ENCODE measurements at places on chromosomes 11 and 22. TPM values are rescaled to one million over a fixed set of nuclear protein-coding genes. Genes with fewer than 3 reads are reported as not detected.

Gene FOLR1
- 0.55 TPM for total RNA-seq

DNA sequence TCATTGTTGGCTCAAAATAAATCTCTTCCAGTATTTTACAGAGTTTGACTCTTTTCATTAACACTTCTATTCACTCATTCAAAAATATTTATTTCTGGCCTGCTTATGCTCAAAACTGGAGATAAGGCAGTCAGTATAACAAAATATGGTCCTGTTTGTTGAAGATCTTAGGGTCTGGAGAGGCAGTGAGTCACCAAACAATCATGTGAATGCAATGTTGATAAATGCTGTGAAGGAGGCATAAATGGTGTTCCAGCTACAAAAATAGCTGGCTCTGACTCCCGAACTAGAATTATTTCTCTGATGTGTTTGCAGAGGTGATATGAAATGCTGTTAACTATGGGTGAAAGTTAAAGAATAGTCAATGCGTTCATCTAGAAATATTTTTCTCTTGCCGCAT lies 390.6 kb downstream of the AASDHPPT start:
- no peak for DNase-seq
- no peak overlapping the region for H3K27ac ChIP-seq
- H3K4me3 ChIP-seq = no peak overlapping the region
- no peaks in the 10 kb centered on the region for H3K36me3 ChIP-seq

GRCh38 chr11:114501901-114502300 lies 57.8 kb downstream of the NXPE1 start:
- no peak for DNase-seq
- 0 out of 2 replicates have a peak, but pooled peaks cover 2% of the 10 kb centered on the region for H3K4me1 ChIP-seq
- H3K27me3 ChIP-seq = no peaks in the 10 kb centered on the region
- H3K4me3 ChIP-seq = no peak overlapping the region
- H3K27ac ChIP-seq = no peak overlapping the region

DNA sequence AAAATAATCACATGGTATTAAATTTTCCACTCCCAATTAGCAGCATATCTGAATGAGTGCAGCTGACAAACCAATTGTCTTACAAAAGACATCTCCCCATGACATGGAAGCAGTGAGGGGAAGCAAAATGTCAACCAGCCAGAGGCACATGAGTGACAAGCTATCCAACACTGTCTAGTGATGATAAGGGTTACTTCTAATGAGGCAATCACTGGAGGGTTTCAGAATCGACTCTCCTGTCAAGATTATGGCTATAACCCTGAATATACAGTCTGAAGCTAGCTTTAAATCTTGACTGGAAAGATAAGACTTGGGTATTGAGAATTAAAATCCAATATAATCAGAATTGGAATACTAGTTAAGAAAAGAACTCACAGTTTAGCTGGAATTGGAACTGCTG lies 50.3 kb downstream of the AMBRA1 start:
- H3K4me1 ChIP-seq = no peaks in the 10 kb centered on the region
- no peak overlapping the region for H3K4me3 ChIP-seq
- no peaks in the 10 kb centered on the region for H3K27me3 ChIP-seq
- DNase-seq = no peak

Gene OR8D4
- total RNA-seq = not detected

GRCh38 chr11:135023499-135023898 lies 611.5 kb upstream of the B3GAT1 start:
- H3K27ac ChIP-seq = no peak overlapping the region
- no peaks in the 10 kb centered on the region for H3K36me3 ChIP-seq
- no peak overlapping the region for H3K4me3 ChIP-seq
- H3K4me1 ChIP-seq = no peaks in the 10 kb centered on the region
- no peaks in the 10 kb centered on the region for H3K27me3 ChIP-seq
- DNase-seq = no peak

GRCh38 chr22:38927033-38927781 lies 30.2 kb upstream of the APOBEC3A start:
- peaks cover 5% of the 10 kb centered on the region for H3K4me1 ChIP-seq
- no peaks in the 10 kb centered on the region for H3K36me3 ChIP-seq
- no peak overlapping the region for H3K27ac ChIP-seq
- no peaks in the 10 kb centered on the region for H3K27me3 ChIP-seq
- H3K4me3 ChIP-seq = peak overlapping the region; percentile 19
- peak; percentile 57 for DNase-seq

- DNase-seq = no peak
- no peak overlapping the region for H3K27ac ChIP-seq
- H3K4me1 ChIP-seq = no peaks in the 10 kb centered on the region
- no peaks in the 10 kb centered on the region for H3K27me3 ChIP-seq
- H3K4me3 ChIP-seq = no peak overlapping the region
- H3K36me3 ChIP-seq = no peaks in the 10 kb centered on the region
These were observed 3.9 kb upstream of the NUP160 start for GRCh38 chr11:47852053-47852452.

Gene SLC36A4
- 22.7 TPM for total RNA-seq

DNA sequence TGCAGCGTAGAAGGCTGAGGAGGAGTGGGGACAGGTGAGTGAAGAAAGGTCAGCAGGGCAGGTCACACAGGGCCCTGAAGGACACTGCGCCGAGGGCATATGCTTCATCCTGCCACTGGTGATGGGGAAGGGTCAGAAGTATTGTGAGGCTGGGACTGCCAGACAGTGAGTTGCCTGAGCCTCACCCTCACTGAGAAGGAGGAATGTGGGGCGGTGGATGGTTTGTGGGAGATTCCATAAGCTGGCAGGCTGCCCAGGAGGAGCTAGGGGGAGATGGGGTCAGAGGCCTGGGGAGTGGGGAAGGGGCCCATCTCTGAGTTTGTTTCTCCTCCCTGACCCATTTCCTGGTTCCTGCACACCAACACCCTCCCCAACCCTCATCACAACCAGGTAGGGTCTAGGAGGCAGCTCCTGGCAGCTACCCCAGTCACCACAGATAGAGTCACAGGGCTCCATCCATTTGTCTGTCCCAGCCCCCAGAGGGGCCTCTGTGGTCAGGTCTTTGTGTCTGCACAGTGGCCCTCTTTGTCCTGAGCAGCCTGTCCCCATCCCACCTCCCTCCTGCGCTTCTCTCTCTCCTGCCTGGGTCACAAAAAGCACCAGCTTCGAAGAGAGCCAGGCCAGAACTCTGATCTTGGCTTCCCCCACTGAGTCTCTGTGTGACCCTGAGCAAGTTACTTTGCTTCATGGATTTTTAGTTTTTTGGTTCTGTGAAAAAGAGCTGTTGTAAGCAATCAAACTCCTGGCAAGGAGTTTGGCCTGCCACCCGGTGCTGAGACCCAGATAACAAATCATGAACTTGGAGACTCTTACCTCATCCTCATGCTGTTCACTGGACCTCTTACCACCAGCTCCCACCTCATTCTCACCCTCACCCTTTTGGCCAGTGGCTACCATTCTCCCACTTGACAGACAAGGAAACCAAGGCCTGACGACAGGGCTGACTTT lies 4.6 kb upstream of the P2RY2 start:
- DNase-seq = no peak
- no peak overlapping the region for H3K4me3 ChIP-seq
- no peaks in the 10 kb centered on the region for H3K36me3 ChIP-seq
- H3K4me1 ChIP-seq = peaks cover 2% of the 10 kb centered on the region
- no peak overlapping the region for H3K27ac ChIP-seq
- peaks cover 15% of the 10 kb centered on the region for H3K27me3 ChIP-seq

- H3K27me3 ChIP-seq = no peaks in the 10 kb centered on the region
- DNase-seq = no peak
- H3K4me3 ChIP-seq = no peak overlapping the region
- H3K36me3 ChIP-seq = no peaks in the 10 kb centered on the region
- H3K4me1 ChIP-seq = no peaks in the 10 kb centered on the region
- H3K27ac ChIP-seq = no peak overlapping the region
These were observed 519.9 kb downstream of the TBC1D22A start for GRCh38 chr22:47282366-47282765.
